ENCODE measurements at places on chromosomes 4 and X.

DNA sequence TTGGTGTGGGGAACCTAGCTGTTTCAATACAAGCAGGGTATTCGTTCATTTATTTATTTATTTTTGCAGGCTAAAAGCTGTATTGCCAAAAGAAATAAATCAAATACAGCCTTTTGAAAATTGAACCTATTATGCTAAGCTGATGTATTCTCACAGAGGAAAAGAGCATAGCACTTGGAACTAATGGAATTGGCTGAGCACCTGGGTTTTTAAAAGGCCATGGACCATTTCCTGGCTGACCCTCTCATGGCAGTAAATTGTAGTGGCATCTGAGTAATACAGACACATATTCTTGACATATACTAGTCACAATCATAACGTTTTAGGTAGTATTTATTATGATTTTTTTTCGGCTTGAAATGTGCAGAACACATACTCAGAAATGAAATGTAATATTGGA lies 71.8 kb upstream of the ALG13 start:
- DNase-seq = no peak

DNA sequence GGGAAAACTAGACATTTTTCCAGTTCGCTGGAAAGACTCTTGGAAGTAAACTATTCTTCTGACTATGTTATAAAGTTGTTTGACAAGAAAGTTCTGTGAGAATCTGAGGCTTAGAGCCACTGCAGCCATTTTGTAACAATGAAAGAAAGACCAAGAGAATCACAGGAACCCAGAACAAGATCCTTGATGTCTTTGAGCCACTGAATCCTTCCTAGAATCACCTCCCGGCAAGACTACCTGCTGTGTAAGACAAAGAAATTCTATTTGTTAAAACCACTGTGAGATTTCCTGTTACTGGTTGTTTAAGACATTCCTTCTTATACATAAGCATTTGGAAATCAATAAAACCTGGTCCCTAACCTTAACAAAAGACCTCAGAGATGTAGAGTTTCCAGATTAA lies 175.7 kb upstream of the RASGEF1B start:
- no peak for DNase-seq

DNA sequence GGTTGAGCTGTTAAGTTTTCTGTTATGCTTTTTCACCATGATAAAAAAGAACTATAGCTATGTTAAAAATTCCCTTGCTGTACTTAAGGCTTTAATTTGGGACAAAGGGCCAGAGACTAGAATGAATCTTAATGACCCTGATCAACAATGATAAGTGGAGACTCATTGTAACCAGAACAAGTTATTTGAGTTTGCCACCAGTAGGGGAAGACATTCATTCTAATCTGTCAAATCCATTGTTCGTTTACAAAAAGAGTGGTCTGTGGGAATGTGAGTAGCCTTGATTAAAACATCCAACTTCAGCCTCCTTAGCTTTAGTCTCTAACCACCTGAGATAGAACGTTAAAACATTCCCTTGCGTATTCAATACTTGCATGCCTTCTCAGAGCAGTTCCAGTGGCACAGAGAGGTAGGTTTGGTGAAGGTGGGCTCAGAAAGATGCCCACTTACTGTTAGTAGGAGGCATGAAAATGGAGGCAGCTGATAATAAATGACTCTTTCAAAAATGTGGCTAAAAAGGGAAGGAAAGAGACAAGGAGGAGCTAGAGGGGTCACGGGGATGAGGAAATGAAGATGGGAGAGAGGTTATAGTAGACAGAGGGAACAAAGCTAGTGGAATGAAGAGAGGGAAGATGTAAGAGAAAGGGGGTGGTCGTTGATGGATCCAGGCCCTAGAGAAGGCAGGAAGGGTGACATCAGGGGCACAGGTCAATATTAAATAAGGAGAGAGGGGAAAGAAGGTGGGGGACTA lies 66.2 kb downstream of the EGF start:
- DNase-seq = no peak

- DNase-seq = no peak
These were observed 61.4 kb downstream of the AGA start for GRCh38 chr4:177380730-177381287.

DNA sequence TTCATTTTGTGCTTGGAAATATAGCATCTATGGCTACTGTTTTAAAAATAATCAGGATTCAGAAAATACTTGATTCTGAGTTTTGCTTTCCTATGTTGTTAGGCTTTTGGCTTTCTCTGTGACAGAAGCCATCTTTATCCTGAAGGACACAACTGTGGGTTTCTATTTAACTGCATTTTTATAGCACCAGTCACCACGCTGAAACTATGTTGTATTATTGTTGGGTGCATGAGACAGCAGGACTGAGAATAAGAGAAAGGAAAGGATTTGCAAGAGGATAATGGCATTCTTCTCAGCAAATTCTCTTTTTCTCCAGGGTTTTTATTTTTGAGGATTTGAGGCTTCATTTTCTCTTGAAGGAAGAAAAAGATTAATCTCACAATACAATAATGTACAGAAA lies 10.1 kb upstream of the NEUROG2 start:
- no peak for DNase-seq

GRCh38 chr4:142169216-142169615 lies 532.8 kb downstream of the IL15 start:
- DNase-seq = no peak

GRCh38 chr4:166363198-166363597 lies 490.2 kb downstream of the TLL1 start:
- DNase-seq = no peak

DNA sequence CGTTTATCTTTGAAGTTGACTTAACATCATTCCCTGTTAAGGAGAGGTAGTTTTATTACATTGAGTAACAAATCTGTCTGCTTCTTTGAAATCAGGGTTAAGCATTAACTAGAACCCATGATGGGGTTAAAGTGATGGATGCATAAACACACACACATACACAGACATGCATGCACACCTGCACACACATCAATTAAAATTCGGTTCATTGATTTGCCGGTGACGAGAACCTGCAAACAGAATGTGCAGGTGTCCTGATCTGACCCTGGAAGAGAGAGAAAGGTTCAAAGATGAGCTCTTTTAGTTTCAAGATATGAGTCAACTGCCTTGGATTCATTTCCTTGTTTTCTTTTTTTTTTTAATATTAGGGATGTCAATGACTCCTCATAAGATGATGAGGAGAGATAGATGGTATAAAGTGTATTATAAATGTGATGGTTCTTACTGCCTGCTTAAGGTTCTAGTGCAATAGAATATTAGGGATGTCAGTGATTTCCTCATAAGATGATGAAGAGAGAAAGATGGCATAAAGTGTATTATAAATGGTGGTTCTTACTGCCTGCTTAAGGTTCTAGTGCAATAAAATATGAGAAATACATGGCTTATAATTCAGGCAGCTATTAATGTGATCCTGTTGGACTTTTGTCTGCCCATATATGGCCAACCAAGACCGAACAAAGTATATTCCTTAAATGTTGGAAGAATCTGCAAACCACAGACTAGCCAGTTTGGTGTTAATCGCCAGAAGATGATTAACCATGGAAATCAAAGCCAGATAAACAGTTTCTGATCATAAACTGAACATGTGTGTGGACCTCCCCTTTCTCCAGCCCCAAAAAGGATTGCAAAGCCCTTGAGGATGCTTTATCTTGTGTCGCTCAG lies 14.1 kb upstream of the CD99 start:
- DNase-seq = no peak

GRCh38 chr4:128163177-128164117 lies 102.3 kb downstream of the LARP1B start:
- DNase-seq = no peak

- DNase-seq = no peak
These were observed 89.2 kb upstream of the GPM6B start for GRCh38 chrX:13906093-13906492.

DNA sequence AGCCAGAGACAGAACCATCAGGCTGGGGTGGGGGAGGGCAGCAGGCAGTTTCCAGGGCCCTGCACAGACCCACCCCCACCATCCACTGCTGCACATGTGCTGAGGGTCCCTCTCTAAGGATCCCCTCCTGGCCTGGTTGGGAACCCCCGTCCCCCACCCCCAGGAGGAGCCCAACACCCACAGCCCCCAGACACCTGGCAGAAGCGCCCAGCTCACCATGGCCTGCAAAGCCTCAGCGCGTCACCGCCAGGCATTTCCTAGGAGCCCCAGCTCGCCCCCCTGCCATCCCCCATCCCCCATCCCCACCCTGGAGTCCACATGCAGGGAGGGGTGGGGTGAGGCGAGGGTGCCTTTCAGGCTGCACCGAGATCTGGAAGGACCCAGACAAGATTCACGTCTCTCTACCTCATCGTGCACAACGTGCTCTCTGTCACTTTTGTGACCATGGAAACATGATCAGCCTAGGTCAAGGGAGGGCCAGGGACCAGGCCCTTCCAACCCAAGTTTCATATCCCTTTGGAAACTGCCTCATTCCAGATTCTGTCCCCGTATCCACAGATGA lies 9.3 kb downstream of the MXD4 start:
- DNase-seq = no peak

DNA sequence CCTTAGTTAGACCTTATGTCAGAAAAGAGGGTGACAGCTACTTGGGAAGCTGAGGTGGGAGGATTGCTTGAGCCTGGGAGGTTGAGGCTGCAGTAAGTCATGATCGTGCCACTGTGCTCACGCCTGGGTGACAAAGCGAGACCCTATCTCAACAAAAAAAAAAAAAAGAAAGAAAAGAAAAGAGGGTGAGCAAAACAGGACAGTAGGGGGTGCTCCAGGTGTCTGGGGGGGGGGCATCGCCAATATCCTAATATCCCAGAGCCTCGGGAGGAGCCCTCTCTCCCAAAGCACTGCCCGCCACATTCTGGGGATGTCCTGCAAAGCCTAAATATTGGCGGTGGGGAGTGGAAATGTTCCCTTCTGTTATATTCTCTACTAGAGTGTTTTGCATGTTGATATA lies 120.9 kb upstream of the TBL1X start:
- no peak for DNase-seq

GRCh38 chr4:154132406-154132805 lies 343.5 kb upstream of the SFRP2 start:
- DNase-seq = no peak

DNA sequence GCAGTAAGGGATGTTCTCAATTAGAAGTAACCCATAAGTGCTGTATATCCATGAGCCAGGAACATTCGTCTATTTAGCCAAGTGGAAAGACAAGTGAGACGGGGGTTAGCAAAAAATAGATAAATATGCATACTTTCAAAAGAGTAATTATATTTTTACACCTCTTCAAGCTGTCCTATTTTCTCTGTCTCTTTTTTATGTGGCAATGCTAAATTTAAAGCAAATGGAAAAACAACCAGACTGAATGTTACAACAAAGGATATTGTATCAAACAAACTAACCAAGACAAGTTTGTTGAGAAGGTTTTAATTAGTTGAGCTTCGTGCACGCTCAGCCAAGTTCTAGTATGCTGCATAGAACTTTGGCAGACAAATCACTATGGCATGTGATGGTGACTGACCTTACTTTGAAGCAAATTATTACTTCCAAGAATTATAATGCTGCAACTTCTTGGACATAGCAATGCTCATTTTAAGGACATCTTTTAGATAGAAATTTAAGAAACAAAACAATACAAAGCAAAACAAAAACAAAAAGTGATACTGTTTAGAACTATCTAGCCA lies 61.4 kb upstream of the TMEM150C start:
- no peak for DNase-seq

GRCh38 chrX:153622661-153623309 lies 23.8 kb upstream of the CCNQ start:
- no peak for DNase-seq

DNA sequence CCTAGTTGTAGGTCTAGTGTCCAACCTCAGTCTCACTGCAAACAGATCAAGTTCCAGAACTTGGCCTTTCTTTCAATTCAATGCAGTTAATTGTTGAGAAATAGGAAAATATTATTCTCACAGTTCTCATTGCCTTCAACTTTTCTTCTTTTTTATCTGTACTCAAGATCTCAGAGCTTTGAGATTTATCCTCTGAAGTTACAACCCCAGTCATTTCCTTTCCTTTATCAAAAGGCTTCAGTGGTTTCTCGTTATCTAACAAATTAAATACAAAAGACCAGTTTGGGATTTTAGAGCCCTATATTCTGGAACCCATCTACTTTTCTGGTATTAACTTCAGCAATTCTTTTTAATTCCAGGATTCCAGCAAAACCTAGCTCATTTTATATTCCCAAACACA lies 130.2 kb downstream of the TMA16 start:
- no peak for DNase-seq

- no peak for DNase-seq
These were observed 5.2 kb downstream of the HADH start for GRCh38 chr4:107994894-107995293.

- no peak for DNase-seq
These were observed 33.5 kb upstream of the SPANXD start for GRCh38 chrX:141732031-141732430.

DNA sequence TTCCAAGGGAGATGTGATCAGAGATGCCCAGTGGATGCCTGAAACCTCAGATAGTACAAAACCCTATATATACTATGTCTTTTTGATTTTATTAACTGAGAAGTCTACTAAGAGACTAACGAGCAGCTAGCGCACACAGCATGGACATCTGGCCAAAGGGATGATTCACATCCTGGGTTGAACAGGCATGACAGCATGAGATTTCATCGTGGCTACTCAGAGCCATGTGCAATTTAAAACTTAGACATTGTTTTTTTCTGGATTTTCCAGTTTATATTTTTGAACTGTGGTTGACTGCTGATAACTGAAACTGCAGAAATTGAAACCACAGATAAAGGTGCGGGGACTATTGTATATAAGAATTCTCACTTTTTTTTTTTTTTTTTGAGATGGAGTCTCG lies 2252.9 kb upstream of the AGA start:
- no peak for DNase-seq

DNA sequence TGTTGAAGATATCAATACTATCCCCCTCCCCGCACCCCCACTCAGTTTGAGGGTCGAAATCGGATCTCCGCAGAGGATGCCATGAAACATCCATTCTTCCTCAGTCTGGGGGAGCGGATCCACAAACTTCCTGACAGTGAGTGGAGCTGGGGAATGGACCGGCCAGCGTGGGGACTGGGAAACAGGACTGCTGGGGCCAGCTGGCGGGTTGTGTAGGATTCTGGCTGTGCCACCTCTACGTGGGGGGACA lies 5.5 kb upstream of the USP11 start:
- DNase-seq = no peak

GRCh38 chr4:99803566-99804101 lies 13.0 kb upstream of the DAPP1 start:
- no peak for DNase-seq

GRCh38 chrX:119240356-119240755 lies 4.3 kb downstream of the PGRMC1 start:
- DNase-seq = no peak

GRCh38 chr4:27050731-27051130 lies 190.1 kb downstream of the STIM2 start:
- DNase-seq = no peak
